Activated CD4-positive, CD25-positive, alpha-beta regulatory T cell treated with anti-CD3 and anti-CD28 coated beads, Interleukin-2, amount 50 U/mL, for 24 hours (primary cell): ENCODE measurements at places on chromosomes 16 and 17.
A peak's percentile ranks its signal among the peaks of the same experiment; 100 is the strongest.

GRCh38 chr17:13362341-13363122 lies 239.2 kb downstream of the HS3ST3A1 start:
- no peak for ATAC-seq

DNA sequence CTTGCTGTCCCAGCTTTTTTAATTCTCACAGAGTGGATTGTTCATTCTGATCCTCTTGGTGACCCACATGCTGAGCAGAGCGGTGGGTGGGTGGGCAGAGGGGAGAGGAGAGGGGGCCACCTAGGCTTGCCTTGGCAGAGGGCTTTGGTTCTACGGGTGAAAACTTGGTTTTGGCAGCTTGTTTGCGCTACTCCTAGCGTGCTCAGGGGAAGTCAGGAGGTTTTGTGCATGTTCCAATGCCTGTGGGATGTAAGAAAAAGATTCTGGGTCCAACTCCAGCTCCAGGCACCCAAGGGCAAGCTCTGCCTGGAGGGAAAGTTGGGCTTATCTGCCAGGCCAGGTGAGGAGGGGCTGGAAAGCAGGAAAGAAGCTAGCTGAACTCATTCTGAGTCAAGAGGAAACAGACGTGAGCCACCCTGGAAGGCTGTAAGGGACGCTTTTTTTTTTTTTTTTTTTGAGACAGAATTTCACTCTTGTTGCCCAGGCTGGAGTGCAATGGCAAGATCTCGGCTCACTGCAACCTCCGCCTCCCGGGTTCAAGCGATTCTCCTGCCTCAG lies 169.1 kb downstream of the WSCD1 start:
- ATAC-seq, result no peak

DNA sequence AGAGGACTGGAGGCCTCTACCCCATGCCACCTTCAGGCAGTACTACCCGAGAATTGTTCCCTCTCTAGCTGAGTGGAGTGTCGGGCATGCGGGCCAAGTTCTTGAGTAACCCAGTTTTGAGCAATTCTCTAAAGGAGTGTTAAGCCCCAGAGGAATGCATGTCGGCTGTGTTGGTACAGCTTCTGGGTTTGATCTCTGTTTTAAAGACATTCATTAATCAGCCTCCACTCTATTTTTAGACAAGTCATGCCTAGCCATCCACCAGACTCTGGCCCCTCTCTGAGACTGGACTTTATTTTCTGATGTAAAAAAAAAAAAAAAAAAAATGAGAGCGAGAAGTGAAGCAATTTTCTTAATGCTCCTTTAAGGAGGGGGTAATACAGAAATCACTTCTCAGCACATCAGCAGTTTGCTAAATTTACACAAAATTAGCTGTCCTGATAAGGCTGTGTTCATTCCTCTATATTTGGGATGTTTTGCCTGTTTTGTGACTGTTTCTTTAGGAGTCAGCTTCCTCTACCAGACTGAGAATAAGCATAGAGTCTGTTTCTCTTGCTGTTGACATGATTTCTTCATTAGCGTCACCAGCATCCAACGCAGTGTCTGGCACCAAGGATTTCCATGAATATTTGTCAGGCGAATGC lies 88.7 kb downstream of the AXIN2 start:
- ATAC-seq, result no peak

- ATAC-seq, result peak; percentile 48
Measured at GRCh38 chr17:11598274-11599221, at the start of gene DNAH9. Gene DNAH9 (plus strand): TSS chr17:11598470. CDS start chr17:11598499, 29 bp downstream.

GRCh38 chr16:24829153-24829552 lies 16.6 kb upstream of the SLC5A11 start:
- ATAC-seq, result no peak

- ATAC-seq, result no peak
Measured at GRCh38 chr17:51926448-51926847, 232.1 kb downstream of the CA10 start.

GRCh38 chr16:75230471-75231110 lies 11.8 kb downstream of the CTRB1 start:
- ATAC-seq, result no peak

DNA sequence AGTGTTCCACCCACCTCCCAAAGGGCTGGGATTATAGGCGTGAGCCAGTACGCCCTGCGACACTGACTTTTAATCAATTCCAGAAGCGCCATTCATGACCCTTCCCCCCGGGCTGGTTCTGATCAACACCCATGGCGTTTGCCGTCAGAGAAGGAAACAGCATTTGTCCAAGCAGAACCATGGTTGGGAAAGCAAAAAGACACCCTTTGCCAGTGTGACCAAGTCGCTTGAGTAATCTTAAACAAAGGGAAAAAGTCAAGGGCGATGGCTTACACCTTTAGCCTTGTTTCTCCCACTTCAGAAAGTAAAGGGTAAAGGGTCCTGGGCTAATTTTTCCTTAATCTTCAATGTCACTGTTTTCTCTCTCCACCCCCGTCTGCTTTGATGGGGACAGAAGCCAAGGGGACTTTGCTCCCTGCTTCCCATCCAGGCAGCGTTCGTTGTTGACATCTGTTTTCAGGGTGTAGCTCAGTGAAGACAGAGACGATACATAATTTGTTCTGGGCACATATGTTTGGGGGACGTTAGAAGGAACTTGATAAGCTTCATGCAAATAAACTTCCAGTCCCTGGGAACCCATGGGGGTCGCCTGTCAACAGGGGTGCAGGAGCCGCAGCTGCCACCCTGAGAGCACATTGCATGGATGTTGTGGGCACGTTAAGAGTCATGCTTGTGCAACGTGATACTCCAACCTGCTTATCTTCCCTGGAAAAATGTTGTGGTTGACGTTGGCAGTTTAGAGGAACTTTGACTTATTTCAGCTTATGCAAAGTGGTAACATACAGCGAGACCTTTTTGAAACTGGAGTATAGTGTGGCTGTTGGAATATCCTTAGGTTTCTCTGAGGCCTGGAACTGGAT lies 50.6 kb upstream of the TANGO6 start:
- no peak for ATAC-seq

DNA sequence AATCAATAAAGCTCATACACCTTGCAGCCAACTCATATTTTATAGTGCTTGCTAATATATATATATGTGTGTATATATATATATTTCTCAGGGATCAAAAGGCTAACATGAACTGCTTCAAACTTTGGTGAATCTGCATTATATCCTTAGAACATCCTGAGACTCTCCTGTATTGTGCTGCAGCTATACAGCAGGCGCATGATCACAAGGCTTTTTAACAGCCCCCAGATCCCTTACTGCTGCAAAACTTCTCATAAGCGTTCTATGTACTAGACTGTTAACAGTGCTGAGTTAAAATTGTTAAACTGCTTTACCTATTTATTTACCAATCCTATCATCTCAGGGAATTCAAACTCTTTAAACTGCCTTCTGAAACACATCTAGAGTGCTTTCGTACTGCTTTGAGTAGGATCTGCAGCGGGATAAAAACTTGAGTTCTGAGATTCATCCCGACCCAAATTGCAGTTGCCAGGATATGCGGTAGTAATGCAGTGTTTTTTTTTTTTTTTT lies 1.3 kb downstream of the GPATCH8 start:
- ATAC-seq, result no peak

DNA sequence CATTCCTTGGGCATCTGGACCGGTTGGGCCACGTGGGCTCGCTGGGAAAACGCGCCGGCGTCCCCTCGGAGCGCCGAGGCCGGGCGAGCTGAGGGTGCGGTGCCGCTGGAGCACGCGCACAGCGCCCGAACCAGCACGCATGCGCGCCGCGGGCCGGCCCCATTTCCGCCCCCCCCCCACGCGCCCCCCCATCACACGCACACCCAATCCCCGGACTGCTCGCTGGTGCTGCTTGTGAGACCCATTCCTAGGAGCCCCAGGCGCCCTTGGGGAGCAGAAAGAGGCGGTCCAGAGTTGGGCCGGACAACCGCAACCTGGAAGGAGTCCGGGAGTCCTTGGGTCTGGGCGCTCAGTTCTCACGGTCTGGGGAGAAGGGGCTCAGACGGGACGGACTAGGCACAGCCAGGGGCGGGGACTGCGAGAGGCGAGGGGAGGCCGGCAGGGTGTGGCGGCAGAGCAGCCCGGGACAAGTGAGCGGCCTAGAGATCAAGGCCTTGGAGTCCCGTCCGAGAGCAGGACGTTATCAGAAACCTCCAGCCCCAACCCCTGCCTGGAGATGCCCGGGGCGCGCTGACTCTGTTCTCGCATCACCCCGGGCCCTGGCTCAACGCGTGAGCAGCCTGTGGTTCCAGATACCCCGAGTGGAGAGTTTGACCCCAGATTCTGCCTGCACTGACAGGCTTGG lies 6.0 kb upstream of the CBX8 start:
- ATAC-seq, result no peak
